HFF-Myc (cell line): ENCODE measurements at places on chromosomes 7 and 10.
A peak's percentile ranks its signal among the peaks of the same experiment; 100 is the strongest.

GRCh38 chr10:22997096-22997495 lies 69.2 kb downstream of the ARMC3 start:
- DNase-seq, result no peak

- DNase-seq, result no peak
Observed at GRCh38 chr7:128114806-128115205, 83.6 kb upstream of the LRRC4 start.

GRCh38 chr10:35446439-35446838 lies 110.1 kb downstream of the CCNY start:
- no peak for DNase-seq

GRCh38 chr10:34721208-34721840 lies 93.8 kb downstream of the PARD3 start:
- no peak for DNase-seq

DNA sequence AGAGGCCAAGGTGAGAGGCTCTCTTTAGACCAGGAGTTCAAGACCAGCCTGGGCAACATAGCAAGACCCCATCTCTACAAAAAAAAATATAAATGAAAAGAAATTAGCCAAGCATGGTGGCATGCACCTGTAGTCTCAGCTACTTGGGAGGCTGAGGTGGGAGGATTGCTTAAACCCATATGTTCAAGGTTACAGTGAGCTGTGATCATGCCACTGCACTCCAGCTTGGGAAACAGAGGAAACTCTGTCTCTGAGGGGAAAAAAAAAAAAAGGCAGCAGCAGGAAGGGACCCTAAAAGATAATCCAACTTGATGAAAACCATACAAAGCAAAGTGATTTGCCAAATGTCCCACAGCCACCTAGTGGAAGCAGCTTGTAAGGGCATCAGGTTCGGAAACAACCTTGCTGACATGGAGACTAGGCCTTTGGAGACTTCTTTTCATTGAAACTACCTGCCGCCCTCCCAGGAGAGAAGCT lies 15.6 kb upstream of the PBLD start:
- DNase-seq, result no peak

GRCh38 chr10:94035982-94036765 lies 42.4 kb downstream of the PLCE1 start:
- no peak for DNase-seq

DNA sequence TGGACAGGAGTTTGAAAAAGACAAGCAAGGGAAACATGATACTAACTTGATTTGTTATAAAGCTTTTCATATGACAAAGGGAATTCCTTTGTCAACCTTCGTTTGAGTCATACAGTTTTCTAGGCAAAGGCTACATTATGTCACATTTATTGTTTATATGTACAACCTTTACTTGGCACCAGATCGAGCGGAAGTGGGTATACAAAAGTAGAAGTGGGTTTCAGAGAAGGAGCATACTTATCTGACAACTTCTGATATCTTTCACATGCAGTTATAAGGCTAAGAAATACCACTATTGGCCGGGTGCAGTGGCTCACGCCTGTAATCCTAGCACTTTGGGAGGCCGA lies 11.0 kb downstream of the STMP1 start:
- no peak for DNase-seq

DNA sequence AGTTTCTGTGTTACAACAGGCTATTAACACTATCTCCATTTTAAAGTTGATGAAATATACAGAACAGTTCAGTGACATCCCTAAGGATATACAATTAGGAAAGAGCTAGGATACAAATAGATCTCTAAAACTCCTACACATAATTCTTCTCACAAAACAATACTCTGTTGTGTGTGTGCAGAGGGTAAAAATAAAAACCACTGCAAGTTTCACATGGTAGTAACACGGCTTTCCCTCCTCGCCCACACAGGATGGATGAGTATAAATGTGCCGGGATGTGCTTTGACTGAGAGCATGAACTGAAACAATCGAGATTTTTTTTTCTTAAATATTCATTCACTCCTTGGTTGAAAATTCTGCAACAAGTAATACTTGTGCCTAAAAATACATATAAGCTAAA lies 131.5 kb upstream of the C1QL3 start:
- DNase-seq, result no peak

- no peak for DNase-seq
Observed at GRCh38 chr10:55641601-55642000, 719.5 kb downstream of the ZWINT start.

DNA sequence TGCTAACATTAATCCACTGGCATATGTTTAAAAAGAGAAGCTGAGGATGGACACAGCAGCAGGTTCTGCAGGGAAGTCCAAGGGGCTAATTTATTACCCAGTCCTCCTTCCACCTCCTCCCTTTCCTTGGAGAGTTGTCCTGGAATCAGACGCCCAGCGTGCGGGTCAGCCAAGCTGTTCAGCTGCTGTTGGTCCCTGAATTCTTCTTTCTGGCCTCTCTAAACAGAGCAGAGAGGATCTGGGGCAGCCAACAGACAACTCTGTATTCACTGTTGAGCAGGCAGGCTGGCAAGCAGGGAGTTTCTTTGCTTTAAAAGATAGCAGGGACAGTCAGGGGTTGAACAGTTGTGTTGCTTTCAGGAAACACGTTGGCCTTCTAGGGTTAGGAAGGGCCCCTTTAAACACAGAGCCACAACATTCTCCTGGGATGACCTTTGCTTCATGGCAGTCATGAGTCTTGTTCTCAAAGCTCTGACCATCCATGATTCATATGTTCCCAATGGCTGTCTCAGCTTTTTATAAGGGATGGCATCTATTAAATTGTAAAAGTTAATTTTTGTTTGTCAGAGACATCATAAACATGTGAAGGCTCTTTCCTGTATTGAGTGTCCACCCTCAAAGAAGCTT lies 217.0 kb downstream of the CREB5 start:
- no peak for DNase-seq

GRCh38 chr10:30854656-30855055 lies 177.0 kb downstream of the ZNF438 start:
- no peak for DNase-seq

DNA sequence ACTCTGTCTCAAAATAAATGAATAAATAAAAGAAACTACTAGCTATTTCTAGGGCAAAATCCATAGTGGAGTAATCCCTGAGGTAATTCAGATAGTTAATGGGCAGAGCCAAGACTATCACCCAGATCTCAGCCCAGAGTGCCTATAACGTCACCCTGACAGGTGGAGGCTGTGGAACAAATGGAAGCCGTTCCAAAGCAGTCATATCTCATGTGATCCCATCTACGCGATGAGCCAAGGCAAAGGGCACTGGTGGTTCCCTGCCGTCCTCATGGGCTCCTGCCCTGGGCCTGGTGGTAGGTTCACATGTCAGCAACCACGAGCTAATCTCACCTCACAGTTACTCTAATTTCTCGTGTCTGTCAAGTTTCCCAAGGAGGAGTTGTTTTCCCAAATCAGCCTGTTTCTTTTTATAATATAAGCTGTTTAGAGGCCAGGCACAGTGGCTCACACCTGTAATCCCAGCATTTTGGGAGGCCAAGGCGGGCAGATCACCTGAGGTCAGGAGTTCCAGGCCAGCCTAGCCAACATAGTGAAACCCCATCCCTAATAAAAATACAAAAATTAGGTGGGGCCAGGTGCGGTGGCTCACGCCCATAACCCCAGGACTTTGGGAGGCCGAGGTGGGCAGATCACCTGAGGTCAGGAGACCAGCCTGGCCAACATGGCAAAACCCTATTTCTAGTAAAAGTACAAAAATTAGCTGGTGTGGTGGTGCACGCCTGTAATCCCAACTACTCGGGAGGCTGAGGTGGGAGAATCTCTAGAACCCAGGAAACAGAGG lies 22.5 kb upstream of the ASCC1 start:
- no peak for DNase-seq

- no peak for DNase-seq
Observed at GRCh38 chr7:94632338-94633013, 23.5 kb downstream of the SGCE start.

- DNase-seq, result no peak
Observed at GRCh38 chr7:1829111-1829510, 159.0 kb downstream of the ELFN1 start.

GRCh38 chr7:28408105-28408959 lies 4.0 kb upstream of the CREB5 start:
- DNase-seq, result no peak

DNA sequence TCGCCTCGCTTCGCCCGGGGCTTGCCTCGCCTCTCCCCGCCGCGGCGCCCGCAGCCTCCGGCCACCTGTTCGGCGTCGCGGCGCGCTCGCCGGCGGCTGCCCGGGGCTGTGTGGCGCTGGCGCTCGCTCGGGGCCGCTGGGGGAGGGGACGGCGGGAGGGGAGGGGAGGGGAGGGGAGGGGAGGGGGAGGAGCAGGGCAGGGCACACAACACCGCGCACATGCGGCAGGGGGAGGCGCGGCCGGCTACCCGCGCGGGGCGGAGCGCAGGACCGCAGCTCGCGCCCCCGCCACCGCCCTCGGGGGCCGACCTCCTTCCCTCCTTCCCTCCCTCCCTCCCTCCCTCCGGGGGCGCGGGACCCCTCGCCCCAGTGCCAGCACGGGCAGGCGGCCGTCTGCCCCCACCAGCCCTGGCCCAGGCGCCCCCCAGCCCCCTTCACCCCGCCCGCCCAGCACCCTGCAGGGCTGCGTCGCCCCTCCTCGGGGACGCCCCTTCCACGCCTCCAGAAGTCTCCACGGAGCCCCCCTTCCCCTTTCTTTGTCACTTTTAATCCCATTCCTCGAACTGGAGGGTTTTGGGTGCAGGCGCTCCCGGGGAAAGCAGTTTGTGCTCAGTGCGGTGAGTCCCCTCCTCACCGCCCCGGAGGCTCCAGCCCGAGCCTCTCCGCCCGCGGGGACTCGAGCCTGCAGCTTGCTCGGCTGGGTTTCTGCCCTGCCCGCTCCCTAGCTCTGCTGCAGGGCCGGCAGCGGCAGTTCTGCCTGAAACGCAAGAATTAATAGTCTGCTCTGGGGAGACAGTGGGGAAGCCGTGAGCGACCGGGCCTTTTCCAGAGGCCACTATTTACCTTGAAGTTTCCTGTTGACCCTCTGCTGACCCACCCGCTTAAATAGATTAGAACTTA lies at the start of gene PARD3:
TSS of gene PARD3 (minus strand) at position 112 of the 900 bp plus-strand sequence. CDS start 301 bp downstream, outside the sequence.
- no peak for DNase-seq

GRCh38 chr7:115851291-115851690 lies 179.3 kb downstream of the TFEC start:
- DNase-seq, result peak; percentile 51

DNA sequence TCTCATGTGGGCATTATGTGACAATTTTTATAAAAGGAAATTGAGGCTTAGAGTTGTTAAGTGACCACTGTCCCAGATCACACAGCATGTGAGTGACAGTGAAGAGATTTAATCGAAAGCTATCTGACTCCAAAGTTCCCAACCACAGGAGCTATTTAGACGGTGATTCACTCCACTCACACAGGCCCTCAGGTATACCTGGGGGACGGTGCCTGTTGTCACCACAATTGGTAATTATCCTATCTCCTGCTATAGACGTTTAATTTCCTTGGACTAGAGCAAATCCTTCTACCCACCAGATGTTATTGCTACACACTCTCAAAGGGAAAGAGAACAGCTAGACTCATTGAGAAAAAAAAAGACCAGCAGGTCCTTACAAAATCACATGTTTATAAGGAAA lies 145.5 kb downstream of the KLF6 start:
- DNase-seq, result no peak

GRCh38 chr7:37784015-37784414 lies 64.4 kb upstream of the NME8 start:
- DNase-seq, result no peak

GRCh38 chr7:139871331-139871730 lies 42.3 kb downstream of the TBXAS1 start:
- DNase-seq, result peak; percentile 66

DNA sequence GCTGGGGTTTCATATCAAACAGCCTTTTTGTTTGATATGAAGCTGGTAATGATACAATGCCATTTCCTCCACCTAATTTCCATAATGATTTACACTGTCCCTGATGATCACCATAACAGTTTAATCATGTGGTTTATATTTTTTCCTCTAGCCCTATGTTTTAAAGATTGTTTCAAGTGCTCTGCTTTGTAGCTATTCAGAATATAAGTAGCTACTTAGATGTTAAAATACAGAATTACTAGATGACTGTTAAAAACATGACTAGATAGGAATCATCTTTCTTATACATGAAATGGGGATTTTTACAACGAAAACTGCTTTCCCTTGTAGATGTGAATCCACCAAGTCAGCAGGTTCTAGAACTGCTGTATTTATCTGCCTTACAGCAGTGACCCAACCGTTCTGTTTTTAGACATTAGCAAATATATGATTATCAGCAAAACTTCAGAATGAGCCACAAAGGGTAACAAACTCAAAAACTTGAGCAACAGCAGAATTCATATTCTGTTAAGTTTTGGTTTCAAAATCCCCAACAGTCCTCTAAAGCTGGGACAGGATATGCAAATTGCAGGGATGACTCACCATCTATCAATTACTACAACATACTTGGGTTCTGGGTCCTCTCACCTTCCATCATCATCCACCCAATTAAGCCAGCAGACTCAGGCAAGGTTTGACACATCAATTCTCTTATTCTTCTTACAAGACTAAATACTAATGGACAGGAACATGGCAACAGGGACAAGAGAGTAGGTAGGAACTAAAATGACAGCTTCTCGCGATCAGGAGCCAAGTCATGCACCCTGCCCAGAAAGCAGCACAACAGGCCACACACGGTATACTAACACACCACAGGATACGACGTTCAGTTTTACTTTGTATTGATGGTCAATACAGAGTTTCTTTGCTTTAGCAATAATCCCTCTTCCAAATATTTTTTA lies 83.9 kb downstream of the PIP4K2A start:
- no peak for DNase-seq

- no peak for DNase-seq
Observed at GRCh38 chr7:27947586-27948278, 207.8 kb downstream of the TAX1BP1 start.

GRCh38 chr10:43305876-43306275 lies 39.0 kb upstream of the RASGEF1A start:
- no peak for DNase-seq

- DNase-seq, result no peak
Observed at GRCh38 chr7:156456503-156457115, 184.0 kb upstream of the RNF32 start.

DNA sequence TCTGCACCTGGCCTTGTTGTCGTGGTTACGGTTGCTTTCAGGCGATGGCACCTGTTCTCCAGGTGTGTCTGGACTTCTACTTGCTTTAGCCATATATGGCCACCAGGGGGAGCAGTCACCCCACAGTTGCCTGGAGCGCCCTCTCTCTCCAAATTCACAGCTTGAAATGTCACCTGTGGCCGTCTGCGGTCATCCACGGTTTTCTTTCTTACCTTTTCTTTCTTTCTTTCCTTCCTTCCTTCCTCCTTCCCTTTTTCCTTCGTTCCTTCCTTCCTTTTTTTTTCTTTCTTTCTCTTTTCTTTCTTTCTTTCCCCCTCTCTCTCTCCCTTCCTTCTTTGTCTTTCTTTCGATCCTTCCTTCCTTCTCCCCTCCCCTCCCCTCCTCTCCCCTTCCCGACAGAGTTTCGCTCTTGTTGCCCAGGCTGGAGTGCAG lies 150.5 kb upstream of the VKORC1L1 start:
- no peak for DNase-seq
